Activated T-cell treated with anti-CD3 and anti-CD28 coated beads, Interleukin-2, amount 50 U/mL, for 1 hour (primary cell): ENCODE measurements at places on chromosomes 6 and 20.

DNA sequence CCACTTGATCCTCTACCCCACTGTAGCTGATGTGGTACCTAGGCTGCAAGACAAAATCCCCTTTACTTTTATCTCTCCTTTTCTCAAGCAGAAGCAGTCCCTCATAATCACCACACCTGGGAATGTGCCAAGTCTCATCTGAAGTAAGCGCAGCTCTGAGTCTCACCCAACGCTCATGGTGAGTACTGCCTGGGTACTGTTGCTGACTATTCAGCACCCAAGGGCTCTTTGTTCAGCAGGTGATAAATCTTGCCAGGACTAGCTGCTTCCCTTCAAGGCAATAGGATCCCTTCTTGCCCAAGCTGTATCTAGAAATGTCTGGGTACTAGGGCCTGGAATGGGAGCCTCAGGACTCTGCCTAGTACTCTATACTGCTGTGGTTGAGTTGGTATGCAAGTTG is 70.9 kb downstream of the GCLC start:
- no peak for DNase-seq

- no peak for DNase-seq
Measured at GRCh38 chr20:19811231-19811630, 53.2 kb downstream of the RIN2 start.

- no peak for DNase-seq
Measured at GRCh38 chr6:72721346-72721745, 99.5 kb downstream of the KCNQ5 start.

- DNase-seq, result no peak
Measured at GRCh38 chr6:89037141-89037900, 43.2 kb upstream of the PNRC1 start.

- DNase-seq, result no peak
Measured at GRCh38 chr6:56650191-56650590, 7.5 kb upstream of the DST start.

DNA sequence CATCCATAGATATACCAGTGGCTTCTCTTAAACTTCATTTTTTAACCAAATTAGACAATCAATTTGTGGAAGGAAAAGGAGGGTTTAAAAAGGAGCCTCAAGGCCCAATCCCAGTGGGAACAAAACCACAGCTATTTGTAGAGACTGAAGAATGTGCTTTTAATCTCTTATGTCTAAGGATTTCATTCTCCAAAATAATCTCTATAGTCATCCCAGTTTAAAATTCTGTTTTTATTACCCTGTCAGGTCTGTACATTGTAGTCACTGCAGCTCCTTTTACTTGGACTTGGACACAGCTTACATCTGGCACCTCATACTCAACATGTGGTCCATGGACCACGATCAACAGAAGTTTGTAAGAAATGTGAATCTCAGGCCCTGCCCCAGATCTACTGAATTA is 152.1 kb upstream of the STMND1 start:
- DNase-seq, result no peak
